Suppressor macrophage (primary cell): ENCODE measurements at places on chromosomes 6 and 20.
A peak's percentile ranks its signal among the peaks of the same experiment; 100 is the strongest.

DNA sequence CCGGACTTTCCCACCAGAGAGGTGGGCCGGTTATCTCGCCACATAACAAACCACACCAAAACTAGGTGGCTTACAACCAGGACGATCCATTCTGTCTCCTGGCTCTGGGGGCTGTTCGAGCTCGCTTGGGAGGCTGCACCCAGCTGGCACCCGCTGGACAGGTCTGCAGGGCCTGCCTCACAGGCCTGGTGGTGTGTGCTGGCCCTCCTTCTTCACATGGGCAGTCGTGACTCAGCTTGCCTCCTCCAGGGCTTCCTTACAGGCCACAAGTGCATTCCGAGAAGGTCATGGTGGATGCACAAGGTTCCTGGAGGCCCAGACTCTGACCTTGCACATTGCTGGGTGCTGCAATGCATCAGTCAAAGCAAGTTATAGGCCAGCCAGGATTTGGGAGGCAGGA, 34.2 kb downstream of the FOXF2 start:
- DNase-seq = no peak

DNA sequence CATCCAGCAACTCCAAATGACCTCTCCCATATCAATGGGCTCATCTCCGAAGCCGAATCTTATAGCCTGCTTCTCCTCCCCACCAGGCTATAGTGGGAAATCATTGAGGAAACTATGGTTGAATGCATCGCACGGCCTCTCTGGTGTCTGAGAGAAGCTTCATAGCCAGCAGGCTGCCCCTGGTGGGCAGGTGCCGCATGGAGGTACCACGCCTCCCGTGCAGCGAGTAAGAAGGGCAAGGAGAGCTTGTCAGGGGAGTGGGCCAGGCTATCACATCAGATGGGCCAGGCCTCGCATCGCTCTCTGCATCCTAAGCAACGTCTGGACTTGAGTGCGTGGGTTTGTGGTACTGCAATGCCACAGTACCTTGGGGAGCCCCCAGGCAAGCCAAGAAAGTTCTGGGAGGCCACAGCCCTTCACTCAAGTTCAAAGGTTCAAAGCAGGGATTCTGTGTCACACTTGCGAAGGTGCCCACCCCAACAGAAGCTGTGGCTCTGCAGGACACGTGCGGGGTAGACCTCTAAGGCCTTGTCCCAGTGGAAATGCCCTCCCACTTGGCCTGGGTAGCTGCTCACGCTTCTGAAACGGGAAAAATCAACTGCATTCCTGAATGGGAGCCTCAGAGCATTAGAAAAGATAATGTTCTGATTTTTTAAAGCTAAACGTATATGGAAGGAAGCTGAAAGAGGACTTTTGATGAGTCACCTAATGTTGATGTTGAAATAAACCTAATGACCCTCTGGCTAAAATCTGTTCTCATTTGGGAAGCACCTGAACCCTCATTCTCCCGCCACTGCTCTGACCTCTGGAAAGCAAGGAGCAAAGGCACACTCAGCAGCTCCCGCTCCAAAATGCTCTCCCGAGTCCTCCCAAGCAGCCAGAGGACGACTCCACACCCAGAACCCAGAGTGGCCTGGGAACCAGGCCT, 8.4 kb upstream of the IRF4 start:
- no peak for DNase-seq

GRCh38 chr6:56009636-56010035, 134.2 kb upstream of the BMP5 start:
- no peak for DNase-seq

DNA sequence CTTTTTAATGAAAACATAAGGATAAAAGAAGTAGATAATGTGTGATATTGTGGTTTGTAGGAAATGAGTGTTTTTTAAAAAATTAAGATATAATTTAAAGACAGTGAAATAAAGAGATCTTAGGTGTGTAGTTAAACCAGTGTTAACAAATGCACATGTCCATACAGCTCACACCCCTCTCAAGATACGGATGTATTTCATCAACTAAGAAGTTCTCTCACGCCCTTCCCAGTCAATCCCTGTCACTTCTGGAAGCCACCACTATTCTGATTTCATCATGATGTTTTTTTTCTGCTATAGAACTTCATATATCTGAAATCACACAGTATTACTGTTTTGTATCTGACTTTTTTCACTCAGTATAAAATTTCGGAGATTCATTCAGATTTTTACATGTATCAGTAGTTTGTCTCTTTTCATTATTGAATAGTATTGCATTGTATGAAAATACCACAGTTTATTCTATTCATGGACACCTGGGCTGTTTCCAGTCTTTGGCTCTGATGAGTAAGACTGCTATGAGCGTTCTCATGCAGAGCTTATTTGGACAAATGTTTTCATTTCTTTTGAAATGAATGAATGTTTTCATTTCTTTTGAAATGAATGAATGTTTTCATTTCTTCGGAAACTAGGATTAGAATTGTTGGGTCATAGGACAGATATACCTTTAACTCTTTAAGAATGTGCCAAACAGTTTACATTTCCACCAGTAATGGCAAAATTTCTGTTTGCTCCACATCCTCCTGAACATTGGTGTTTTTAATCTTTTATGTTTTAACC, 49.7 kb upstream of the ELOVL5 start:
- no peak for DNase-seq

DNA sequence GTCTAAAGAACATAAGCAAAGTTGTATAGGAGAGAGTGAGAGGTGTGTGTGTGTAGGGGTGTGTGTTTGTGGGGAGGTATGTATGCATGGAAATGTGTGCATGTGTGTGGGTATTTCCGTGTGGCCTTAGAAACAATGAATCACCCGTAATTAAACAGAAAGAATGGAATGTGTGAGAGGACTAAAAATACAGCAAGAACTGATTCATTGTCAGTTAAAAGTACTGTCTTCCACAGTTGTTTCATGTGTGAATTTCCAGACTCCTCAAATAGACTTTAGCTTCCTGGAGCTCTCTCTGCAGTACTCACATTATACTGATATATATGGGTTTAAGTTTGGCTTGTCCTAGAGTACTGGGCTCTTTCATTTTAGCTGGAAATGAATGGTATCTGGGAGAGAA, 145.7 kb downstream of the RIMS1 start:
- no peak for DNase-seq

GRCh38 chr6:2714111-2714895, 36.4 kb downstream of the MYLK4 start:
- DNase-seq = peak; percentile 29

DNA sequence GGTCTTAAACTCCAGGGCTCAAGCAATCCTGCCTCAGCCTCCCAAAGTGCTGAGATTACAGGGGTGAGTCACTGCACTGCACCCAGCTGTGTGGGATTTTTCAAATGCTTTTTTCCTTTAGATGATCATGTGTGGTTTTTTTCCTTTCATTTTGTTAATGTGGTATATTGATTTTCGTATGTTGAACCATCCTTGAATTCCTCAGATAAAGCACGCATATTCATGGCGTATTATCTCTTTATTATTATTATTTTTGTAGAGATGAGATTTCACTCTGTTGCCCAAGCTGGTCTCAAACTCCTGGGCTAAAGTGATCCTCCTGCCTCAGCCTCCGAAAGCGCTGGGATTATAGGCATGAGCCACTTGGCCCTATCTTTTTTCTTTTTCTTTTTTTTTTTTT, 7.0 kb downstream of the ZGPAT start:
- no peak for DNase-seq

GRCh38 chr6:48041894-48042293, 69.1 kb downstream of the PTCHD4 start:
- no peak for DNase-seq

DNA sequence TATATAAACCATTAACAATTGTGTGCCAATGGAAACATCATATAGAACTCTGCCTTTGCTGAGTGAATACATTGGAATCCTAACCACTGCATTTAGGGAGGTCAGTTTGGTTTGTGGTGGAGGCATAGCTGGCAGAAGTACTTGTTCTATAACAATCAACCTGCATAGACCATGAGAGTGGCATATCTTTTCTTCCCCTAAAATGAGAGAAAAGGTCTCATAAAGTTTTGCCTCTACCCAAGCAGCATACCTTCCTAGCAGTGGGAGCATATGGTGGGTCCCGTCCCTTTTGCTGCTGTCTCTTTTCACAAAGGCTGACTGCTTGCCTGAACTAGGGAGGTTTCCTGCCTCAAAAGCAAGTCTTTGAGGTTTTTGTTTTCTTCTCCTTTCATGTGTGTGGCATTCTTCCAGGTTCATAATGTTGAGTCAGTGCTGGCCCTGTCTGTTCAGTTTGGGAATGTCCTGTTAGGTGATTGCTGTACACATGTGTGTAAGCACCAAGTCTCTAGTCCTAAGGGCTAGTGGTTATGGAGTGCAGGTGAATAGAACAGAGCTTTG, 61.2 kb upstream of the SUPT3H start:
- DNase-seq = no peak

GRCh38 chr6:156879186-156879585, 102.0 kb downstream of the ARID1B start:
- DNase-seq = no peak

DNA sequence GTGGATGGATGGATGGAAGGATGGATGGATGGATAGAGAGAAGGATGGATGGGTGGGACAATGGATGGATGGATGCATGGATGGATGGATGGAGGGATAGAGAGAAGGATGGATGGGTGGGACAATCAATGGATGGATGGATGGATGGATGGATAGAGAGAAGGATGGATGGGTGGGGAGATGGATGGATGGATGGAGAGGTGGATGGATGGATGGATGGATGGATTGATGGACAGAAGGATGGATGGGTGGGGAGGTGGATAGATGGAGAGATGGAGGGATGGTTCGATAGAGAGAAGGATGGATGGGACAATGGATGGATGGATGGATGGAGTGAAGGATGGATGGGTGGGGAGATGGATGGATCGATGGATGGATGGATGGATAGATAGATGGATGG, 6.4 kb downstream of the EEF1A2 start:
- DNase-seq = no peak

DNA sequence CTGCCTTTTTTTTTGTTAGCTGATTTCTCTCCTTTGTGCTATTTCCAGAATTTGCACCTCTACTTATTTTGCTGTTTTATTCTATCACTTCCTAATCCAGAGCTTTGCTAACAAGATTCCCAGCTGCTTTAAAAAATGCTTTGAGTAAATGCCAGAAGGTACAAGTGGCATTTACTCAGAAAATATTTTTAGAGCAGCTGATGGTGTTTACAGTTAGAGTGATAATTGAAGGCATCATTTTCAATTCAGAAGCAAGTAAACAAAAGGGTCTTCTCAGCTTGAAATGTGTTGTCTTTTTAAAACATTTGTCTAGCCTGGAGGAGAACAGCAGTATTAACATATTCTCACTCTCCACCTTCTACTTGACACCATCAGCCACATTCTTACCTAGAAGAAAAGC, 99.9 kb downstream of the OTOR start:
- no peak for DNase-seq

GRCh38 chr6:157246048-157246630, 77.2 kb downstream of the TMEM242 start:
- DNase-seq = no peak

GRCh38 chr6:4727217-4727616, 49.0 kb upstream of the CDYL start:
- no peak for DNase-seq

GRCh38 chr6:139881728-139882211, 507.3 kb upstream of the CITED2 start:
- DNase-seq = peak; percentile 26

DNA sequence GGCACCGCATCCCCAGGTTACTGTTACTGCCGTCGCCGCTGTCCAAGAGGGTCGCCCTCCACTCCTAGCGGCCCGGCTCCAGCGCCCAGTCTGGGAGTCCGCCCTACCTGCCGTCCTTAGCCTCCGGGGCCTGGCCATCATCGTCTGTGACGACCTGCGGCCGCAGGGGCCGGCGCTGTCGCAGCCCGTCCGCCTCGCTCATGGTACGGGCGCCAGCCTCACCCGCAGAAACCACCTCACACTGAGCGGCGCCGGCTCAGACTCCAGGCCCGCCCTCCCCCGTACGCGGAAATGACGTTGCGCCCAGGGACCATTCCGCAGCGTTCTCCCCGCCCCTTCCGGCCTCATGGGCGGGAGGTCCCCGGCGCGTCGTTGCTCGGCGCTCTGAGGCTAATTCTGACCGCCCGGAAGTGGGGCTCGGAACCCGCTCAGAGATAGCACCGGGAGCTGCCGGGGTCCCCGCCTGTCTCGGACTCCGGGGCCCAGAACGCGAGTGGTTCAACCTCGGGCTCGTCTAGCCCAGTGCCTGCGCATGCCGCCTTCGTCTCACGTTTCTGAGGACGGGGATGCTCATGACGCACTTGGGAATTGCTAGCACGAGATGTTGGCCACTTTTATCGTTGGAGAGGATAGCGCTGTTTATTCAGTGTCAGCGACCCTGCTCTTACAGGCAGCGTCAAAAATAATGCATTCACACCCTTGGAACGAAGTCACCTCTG, at the start of gene APMAP:
Gene APMAP (minus strand): TSS at position 265 of the 719 bp plus-strand sequence. CDS start 63 bp downstream, at position 202.
- peak; percentile 97 for DNase-seq

DNA sequence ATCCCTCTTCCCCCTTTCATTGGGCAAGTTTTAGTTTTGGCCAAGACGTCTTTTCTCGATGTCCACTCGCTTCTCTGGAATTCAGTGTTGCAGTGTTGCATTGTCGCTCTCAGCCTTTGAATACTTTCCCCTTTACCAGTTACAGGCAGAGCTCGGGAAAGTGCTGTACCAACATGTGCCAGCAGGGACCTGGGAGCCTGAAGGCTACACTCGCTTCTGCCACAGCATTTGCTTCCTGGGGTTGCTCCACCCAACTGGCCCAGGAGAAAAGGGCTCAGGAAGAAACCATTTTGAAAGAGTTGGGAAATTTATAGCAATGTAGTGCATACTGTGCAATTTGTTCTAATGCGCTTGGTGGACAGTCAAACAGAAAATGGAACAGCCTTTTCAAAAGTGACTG, 78.6 kb downstream of the LINC00237 start:
- DNase-seq = no peak

GRCh38 chr20:50919567-50919966, 11.7 kb downstream of the ADNP start:
- DNase-seq = no peak

DNA sequence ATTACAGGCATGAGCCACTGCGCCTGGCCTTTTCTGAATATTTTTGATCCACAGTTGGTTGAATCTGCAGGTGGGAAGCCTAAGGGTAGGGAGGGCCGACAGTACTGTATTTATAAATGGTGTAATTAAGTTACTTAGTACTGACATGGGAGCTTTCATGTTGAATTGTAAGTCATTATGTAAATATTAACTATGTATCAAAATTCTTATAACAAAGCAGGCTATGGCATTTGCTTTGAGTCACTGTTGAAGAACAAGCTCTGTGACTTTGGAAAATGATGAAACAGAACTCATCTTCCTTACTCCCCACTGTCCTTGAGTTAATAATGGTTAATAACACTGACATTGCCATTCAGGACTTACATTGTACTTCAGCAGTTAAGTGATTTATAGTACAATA, 63.0 kb upstream of the TXNDC5 start:
- no peak for DNase-seq

- DNase-seq = no peak
Measured at GRCh38 chr6:56796196-56796532, 153.5 kb upstream of the DST start.

- DNase-seq = no peak
Measured at GRCh38 chr6:93235775-93236174, 183.6 kb downstream of the EPHA7 start.

GRCh38 chr6:53837865-53838769, 43.3 kb downstream of the LRRC1 start:
- DNase-seq = no peak
